ENCODE measurements at places on chromosomes 11 and 22. TPM values are rescaled to one million over a fixed set of nuclear protein-coding genes. Genes with fewer than 3 reads are reported as not detected.

The RAB39A gene
- total RNA-seq, result not detected

- DNase-seq, result no peak
- peaks cover 4% of the 10 kb centered on the region for H3K27me3 ChIP-seq
- H3K4me1 ChIP-seq, result no peaks in the 10 kb centered on the region
- no peak overlapping the region for H3K4me3 ChIP-seq
- H3K36me3 ChIP-seq, result no peaks in the 10 kb centered on the region
These were observed 30.1 kb downstream of the ELMOD1 start for GRCh38 chr11:107621081-107621480.

DNA sequence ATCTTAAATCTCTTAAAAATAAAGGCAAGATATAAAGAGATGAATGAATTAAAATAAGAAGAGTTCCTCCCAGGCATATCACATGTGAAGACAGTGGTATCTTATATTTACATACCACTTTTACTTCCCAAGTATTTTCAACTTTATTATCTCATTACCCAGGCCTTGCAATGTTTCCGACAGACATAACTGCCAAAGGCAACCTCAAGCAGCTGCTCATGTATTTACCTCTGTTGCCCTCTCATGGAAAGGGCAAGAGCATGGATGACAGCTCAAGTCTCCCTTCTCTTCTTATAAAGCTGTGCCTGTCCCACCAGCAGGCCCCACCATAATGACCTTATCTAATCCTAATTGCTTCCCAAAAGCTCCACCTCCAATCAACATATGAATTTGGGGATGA is 894.2 kb downstream of the NTM start:
- no peak overlapping the region for H3K4me3 ChIP-seq
- DNase-seq, result no peak
- no peaks in the 10 kb centered on the region for H3K27me3 ChIP-seq

GRCh38 chr11:5362017-5362625 is 10.8 kb downstream of the OR51B6 start:
- no peak for DNase-seq
- H3K4me3 ChIP-seq, result no peak overlapping the region
- no peaks in the 10 kb centered on the region for H3K4me1 ChIP-seq
- no peaks in the 10 kb centered on the region for H3K36me3 ChIP-seq
- H3K27me3 ChIP-seq, result no peaks in the 10 kb centered on the region

- no peaks in the 10 kb centered on the region for H3K27me3 ChIP-seq
- H3K27ac ChIP-seq, result no peak overlapping the region
- H3K4me3 ChIP-seq, result no peak overlapping the region
These were observed 108.9 kb downstream of the KIRREL3 start for GRCh38 chr11:126891556-126892217.

- peaks cover 72% of the 10 kb centered on the region for H3K36me3 ChIP-seq
- peak; percentile 75 for DNase-seq
- no peak overlapping the region for H3K27ac ChIP-seq
- no peak overlapping the region for H3K4me3 ChIP-seq
- peaks cover 17% of the 10 kb centered on the region for H3K4me1 ChIP-seq
These were observed 39.9 kb downstream of the SGSM3 start for GRCh38 chr22:40410272-40410671.

DNA sequence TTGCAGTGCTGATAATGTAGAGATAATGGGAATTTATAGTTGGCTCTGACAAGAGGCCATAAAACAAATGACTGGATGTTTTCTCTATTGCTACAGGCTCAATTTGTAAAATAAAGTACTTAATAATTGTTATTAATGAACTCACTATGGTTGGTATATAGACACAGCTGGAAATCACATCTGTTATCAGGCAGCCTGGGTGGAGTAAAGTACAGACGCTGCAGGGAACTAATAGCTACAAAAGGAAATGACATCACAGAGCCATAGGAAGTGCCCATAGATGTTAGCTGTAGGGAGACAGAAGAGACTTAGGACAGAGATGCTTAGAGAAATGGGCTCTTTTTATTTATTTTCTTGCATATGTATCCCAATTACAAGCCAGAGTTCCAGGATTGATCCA is 81.0 kb upstream of the SNX19 start:
- peaks cover 9% of the 10 kb centered on the region for H3K4me1 ChIP-seq
- no peak for DNase-seq
- H3K27me3 ChIP-seq, result no peaks in the 10 kb centered on the region
- H3K4me3 ChIP-seq, result no peak overlapping the region
- H3K36me3 ChIP-seq, result no peaks in the 10 kb centered on the region

DNA sequence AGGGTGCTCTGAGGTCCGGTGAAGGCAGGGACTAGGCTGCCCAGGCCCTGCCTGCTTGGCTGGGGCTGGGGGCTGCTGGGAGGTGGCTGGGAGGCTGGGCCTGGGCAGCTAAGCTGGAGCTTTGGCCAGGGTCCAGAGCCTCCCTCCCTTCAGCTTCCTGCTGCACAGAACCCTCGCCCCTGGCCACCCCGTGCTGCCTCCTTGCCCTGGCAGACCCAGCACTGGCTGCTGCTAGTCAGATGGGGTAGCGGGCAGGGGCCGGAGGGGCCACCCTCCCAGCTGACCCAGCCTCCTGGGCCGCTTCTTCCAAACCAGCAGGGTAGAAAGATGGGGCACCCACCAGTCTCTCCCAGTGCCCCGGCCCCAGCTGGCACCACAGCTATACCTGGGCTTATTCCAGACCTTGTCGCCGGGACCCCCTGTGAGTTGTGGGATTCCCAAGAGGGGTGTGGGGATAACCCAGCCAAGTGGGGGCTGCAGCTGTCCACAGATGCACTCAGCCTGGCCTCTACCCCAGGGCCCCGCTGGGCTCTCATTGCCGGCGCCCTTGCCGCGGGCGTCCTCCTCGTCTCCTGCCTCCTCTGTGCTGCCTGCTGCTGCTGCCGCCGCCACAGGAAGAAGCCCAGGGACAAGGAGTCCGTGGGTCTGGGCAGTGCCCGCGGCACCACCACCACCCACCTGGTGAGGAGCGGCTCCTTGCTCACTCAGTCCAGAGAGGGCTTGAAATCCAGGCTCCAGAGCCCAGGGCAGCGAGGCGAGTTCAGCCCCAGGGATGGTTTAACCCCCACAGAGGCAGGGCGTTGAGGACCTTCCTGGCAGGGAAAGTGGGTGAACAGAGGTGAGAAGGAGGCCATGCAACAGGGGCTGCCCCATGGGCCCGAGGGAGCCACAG is at the start of gene SYT8:
TSS of gene SYT8 (plus strand) at position 212 of the 892 bp plus-strand sequence. CDS start at position 328, 116 bp downstream.
- no peaks in the 10 kb centered on the region for H3K27me3 ChIP-seq
- DNase-seq, result no peak
- H3K36me3 ChIP-seq, result no peaks in the 10 kb centered on the region
- H3K4me1 ChIP-seq, result peaks cover 94% of the 10 kb centered on the region

- peak overlapping the region; percentile 82 for H3K27ac ChIP-seq
- no peak overlapping the region for H3K4me3 ChIP-seq
- no peaks in the 10 kb centered on the region for H3K36me3 ChIP-seq
- DNase-seq, result peak; percentile 90
These were observed 18.1 kb upstream of the EFCAB6 start for GRCh38 chr22:43829904-43830851.
